ENCODE measurements at places on chromosomes 1 and 21.

- no peak for DNase-seq
These were observed 7.0 kb upstream of the CFAP45 start for GRCh38 chr1:159906960-159907359.

- no peak for DNase-seq
These were observed 33.4 kb downstream of the RGS7 start for GRCh38 chr1:241323514-241324195.

GRCh38 chr1:76724816-76725215 lies 142.5 kb upstream of the ST6GALNAC5 start:
- no peak for DNase-seq

- DNase-seq, result no peak
These were observed 28.6 kb downstream of the KAZN start for GRCh38 chr1:14626869-14627607.

DNA sequence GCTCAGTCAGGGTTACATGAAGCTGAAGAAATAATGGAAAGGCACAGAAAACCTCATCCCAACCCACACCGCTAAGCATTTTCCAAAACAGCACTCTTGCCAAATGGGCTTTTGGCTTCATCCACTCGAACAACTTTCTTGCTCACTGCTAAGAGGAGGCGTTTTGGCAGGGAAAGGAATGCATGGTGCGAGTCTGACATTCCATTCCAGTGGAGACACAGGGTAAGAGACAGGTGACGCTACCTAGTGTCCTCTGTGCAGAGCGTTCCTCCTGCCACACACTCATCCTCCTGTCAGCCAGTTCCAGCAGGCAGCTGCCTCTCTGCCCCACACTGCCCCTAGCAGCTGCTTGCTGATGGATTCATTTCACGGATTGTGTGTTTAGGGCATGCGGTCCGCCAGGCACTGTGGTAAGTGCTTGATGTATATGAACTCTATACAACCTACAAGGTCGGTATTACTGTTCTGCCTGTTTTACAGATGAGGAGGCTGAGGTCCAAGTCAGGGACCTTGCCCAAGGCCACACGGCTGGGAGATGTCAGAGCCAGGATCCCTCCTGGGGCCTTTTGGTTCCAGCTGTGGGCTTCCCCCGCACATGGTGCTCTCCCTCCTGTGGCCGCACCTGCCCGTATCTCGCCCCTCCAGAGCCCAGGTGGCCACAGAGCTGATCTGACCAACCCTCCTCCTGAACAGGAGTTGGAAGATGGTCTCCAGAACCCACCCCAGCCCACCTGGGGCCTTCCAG lies 25.7 kb upstream of the BACE2 start:
- DNase-seq, result no peak

- DNase-seq, result no peak
These were observed 18.6 kb upstream of the RASAL2 start for GRCh38 chr1:178075333-178075732.

DNA sequence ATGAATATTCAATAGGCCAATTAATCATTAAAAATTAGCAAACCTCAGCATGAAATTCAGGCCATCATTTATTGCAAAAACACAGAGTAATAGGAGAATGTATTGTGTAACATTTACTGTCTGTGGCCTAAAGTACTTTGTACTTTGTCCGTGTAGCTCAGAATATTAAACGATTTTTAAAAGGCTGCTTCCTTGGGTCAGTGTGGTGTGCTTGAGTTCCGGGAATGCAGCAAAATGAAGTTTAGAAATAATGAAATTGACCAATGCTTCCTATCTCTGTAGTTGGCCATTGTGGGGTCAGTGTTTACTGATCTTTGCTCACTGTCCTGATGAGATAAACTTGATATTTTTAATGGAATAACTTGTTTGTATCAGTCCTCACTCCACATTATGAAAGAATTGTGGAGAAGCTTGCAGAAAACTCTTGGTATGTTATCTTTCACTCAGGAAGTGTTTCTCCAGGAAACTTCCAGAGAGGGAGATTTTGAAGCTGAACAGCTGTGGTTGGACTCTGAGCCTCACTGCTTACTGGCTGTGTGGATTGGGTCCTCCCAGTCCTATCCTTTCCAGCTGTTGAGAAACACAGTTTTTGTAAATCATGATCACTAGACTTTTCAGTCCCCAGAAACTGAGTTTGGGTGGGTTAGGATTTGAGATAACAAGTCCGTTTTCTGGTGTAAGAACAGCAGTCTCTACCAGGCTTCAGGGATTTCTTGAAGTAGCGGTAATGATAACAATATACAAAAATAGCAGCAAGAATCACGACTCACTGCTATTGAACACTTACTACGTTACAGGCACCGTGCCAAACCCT lies 19.2 kb upstream of the MTARC1 start:
- no peak for DNase-seq

DNA sequence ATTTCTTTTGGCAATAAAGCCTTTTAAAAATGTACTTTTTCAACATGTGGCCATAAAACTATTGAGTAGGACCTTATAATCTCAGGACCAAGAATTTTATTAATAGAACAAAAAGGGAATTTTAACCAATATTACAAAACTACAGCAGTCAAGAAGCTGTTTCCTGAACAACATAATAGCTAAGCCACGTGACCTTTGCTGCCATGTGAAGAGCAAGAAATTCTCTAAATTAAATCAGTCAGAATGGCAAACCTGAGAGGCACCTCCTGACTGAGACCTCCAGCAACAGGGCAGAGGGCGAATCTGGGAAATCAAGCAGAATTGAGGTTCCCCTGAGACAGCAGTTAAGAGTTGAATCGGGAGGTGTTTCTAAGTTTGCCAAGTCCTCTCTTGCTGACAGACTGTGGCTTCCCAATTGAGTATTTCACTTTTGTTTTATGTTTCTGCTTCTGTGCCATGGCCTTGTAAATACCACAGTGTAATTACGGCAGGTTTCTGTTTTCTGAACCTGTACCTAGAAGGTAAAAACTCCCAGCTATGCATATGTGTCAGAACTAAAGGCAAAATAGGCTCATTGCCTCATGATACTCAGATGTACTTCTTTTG lies 358.4 kb downstream of the NTNG1 start:
- no peak for DNase-seq

- no peak for DNase-seq
These were observed 12.8 kb downstream of the PPFIA4 start for GRCh38 chr1:203038891-203039608.

DNA sequence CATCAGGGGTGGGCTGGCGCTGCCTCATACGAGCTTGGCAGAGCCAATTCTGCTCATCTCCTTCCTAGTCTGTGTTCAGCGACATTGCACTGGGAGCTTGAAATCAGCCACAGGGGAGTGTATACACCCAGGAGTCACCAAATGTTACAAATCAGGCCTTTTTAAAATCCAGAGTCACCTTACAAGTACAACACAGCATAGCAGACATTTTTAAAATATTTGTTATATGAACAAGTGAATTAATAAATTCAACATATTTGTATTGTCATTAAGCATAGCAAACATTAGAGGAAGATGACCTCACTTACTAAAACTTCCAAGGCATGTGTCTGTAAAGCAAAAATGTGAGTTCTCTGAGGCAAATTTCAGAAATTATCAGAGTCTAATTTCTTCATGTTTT lies 210.0 kb downstream of the HLX start:
- no peak for DNase-seq

DNA sequence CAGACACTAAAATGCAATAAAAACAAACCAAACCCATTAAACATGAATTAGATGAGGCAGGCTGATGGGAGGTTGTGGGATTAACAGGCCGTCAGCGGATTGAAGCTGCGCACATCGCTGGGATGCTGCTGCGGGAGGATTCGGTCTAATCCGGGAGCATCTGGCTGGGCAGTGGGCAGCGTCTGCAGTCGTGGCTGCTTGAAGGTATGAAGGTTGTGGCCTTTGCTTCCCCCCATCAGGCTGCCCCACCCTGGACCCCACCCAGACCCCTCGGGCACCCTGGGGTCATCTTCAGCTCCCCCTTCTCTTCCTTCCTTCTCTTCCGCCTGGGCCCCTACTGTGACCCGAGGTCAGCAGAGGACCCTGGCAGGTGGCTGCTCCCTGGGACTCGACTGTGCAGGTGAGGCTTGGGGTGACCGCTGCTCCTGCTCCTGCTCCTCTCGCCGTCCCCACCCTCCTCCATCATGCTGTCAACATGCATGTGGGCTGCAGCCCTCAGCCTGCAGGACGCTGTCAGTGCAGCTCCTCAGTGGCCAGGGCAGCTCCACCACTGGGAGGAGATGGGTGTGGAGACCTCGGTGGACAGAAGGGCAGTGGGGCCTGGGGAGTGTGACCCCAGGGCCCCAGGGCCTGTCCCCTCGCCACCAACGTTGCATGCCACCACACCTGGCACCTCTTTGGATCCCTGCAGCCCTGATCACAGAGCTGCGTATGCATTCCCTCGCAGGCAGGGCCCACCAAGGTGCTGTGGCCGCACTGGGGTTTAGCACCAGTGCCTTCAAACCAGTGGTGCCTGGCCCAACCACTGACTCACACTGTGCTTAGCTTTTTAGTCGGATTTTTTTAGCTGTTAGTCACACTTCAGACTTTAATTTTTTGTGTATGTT lies 112.2 kb upstream of the COL6A1 start:
- DNase-seq, result no peak

DNA sequence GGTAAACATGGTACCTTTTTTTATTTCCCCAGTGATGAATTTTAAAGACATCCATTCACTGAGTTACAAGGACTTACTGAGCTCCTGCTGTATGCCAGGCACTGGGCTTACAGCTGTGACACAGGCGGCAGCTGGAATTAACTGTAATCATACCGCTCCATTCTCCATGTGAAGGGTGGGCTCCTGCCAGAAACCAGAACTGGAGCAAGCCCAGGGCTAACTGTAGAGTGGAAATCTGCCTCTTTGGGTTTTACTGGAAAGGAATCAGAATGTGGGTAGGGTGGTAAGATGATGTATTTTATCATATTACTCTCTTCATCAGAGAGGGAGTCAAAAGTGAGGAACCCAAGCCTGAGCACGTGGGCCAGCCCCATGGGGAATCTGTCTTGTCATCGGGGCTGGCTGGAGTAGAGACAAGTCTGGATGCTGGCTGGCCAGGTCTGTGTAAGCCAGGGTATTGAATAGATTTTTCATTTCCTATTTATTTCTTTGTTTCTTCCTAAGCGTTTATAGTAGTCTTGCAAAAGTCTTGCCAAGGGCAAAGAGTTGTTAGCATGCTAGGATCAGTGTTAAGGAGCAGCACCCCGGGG lies 21.5 kb downstream of the FGGY start:
- DNase-seq, result no peak

DNA sequence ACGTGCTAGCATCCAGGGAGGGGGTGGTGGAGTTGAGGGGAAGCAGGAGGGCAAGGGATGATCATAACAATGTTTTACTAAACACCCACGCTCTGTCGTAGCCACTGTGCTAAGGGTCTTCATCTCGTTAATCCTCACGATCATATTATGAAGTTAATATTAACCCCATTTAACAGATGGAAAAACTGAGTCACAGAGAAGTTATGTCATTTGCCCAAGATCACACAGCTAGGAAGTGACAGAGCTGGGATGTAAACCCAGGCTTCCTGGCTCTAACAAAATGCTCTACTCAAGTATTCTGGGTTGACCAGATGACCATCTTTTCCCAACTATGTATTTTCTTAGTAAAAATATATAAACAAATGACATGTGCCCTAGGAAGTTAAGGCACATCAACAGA lies 88.7 kb downstream of the TAS1R2 start:
- DNase-seq, result no peak

DNA sequence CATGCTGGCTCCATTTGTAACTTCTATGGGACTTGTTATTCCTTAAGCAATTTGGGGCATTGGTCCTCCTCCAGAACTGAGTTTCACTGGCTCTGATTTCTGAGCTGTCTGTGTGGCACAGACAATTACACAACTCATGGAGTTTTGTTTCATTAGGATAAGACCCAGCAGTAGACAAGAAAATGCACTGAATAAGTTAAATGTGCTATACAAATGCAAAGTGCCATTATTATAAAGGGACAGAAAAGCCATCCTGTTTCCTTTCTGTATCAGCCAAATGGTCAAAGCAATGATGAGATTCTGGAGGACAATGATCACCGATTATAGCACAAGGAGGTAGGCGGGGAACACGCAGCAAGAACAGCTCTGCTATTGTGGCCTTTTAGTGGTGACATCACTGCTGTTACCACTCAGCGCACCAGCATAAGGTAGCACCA lies 81.9 kb downstream of the CNIH3 start:
- DNase-seq, result no peak

Data from NCI-H524 treated with DMSO at 0.1 percent for 48 hours (cell line).